ENCODE measurements at places on chromosomes 5 and 9.

- no peak for DNase-seq
Measured at GRCh38 chr9:18748251-18748701, 274.3 kb downstream of the ADAMTSL1 start.

GRCh38 chr5:177303925-177304391 lies 359 bp downstream of the PRELID1 start:
- DNase-seq = peak; percentile 29

DNA sequence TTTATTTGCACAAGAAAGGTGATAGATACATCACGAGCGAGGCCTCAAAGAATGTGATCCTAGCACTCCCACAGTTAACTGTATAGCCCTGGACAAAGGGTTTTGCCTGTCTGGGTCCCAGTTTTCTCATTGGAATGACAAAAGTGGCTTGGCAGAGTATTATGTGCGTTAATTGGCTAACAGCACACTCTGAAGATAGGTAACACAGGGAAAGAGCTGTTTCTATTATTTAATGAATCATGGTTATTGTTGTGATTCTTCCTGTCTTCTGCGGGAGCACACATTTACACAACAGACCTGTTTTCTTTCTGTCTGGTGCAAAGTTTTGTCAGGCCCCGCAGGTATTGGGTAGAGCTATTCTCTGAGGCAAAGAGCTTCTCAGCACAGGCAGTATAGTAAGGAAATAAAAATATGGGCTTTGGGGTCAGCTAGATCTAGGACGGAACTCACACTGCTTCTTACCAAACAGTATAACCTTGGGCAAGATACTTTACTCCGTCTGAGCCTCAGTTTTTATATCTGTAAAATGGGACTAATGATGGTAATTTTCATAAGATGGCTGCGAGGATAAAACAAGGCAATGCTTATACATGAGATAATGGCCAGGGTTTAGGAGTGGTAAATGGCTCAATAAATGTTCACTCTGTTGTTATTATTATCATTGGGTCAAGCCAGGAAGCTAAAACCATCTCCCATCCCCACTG lies 78.9 kb downstream of the PLAC8L1 start:
- no peak for DNase-seq

DNA sequence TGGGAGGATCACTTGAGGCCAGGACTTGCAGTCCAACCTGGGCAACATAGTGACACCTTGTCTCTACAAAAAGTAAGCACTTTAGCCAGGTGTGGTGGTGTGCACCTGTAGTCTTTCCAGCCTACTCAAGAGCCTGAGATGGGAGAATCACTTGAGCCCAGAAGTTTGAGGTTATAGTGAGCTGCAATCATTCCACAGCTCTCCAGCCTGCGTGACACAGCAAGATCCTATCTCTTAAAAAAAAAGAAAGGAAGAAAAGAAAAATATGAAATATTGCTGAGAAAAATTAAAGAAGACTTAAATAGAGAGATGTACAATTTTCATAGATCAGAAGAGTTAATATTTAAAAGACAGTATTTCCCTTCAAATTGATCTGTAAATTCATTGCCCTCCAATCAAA lies 76.4 kb downstream of the SMIM15 start:
- DNase-seq = no peak

DNA sequence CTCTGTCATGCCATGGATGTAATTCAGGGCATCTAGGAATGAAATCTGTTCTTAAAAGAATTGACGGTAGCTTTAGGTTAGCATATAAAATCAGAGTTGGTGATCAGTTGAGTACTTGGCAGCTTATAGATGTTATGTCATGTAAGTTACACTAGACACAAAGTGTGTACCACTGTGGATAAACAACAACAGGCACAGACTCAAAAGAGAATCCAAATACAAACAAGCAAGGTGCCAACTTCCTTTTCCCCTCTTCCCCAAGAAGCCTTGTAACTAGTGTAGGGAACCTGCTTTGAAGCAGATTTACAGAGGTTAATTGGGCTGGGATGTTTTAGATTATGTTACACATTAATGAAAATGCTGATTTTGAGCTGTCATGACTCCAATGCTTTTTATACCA lies 167.2 kb downstream of the PBX3 start:
- no peak for DNase-seq

- no peak for DNase-seq
Measured at GRCh38 chr9:34759432-34760134, 49.6 kb upstream of the CCL21 start.

- no peak for DNase-seq
Measured at GRCh38 chr5:2519153-2519552, 232.3 kb downstream of the IRX2 start.

DNA sequence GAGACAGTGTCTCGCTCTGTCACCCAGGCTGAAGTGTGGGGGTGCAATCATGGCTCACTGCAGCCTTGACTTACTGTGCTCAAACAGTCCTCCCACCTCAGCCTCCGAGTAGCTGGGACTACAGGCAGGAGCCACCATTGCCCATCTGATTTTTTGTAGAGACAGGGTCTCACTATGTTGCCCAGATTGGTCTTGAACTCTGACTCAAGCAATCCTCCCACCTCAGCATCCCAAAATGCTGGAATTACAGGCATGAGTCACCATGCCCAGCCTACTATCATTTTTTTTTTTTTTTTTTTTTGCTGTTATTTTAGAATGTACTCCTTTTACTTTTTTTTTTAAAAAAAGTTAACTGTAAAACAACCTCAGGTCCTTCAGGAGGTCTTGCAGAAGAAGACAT lies 449.0 kb downstream of the CCDC171 start:
- DNase-seq = peak; percentile 41

- DNase-seq = no peak
Measured at GRCh38 chr5:42547894-42548293, 124.7 kb downstream of the GHR start.

- DNase-seq = no peak
Measured at GRCh38 chr9:588981-589380, 252.5 kb upstream of the DMRT1 start.

- no peak for DNase-seq
Measured at GRCh38 chr9:110986529-110986928, 51.7 kb downstream of the LPAR1 start.

- DNase-seq = no peak
Measured at GRCh38 chr5:40507095-40507494, 172.6 kb upstream of the PTGER4 start.

DNA sequence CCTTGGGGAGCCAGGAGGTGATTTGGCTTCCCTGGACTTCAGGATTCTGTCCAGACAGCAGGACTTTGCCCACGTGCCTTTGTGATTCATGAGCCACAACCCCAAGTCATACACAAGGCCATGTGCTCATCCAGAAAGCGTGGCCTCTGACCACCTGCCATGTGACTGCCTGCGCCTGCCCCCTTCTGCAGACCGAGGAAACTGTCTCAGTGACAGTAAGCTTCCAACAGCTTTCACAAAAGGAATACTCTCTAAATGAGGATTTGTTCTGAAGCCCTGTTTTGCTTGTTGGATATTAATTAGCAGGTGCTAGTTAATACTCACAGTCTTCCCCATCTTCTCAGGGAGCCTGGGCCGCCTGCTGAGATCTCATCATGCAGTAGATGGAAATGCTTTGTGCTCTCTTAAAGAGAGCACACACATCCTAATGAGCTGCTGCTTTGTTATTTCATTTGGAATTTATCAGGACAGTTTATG lies 36.9 kb upstream of the ANGPTL2 start:
- peak; percentile 88 for DNase-seq

DNA sequence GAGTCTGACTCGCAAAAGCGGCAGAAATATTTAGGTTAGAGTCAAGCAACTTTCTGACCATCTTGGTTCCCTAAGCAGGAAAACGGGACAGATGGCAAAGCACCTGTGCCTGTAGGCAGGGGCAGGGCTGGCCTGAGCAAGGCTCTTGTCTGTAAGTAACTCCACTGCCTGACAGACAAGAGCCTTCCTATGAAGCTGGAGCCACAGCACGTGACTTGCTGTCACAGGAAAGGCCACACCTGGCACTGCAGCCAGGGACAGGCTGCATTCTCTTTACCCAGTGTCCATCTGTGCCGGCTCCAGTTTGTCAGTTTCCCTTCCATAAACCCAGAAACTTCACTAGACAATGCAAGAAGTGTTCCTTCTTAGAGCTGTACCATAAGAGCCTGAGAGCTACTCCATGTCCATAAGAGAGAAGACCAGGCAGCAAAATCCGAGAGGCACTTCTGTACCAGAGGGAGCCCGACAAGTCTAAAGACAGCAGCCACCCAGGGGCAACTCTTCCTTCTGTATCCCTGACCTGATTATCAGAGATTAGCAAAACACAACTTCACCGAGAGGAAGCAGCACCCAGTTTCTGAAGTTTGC lies 78.1 kb downstream of the GPR21 start:
- no peak for DNase-seq

DNA sequence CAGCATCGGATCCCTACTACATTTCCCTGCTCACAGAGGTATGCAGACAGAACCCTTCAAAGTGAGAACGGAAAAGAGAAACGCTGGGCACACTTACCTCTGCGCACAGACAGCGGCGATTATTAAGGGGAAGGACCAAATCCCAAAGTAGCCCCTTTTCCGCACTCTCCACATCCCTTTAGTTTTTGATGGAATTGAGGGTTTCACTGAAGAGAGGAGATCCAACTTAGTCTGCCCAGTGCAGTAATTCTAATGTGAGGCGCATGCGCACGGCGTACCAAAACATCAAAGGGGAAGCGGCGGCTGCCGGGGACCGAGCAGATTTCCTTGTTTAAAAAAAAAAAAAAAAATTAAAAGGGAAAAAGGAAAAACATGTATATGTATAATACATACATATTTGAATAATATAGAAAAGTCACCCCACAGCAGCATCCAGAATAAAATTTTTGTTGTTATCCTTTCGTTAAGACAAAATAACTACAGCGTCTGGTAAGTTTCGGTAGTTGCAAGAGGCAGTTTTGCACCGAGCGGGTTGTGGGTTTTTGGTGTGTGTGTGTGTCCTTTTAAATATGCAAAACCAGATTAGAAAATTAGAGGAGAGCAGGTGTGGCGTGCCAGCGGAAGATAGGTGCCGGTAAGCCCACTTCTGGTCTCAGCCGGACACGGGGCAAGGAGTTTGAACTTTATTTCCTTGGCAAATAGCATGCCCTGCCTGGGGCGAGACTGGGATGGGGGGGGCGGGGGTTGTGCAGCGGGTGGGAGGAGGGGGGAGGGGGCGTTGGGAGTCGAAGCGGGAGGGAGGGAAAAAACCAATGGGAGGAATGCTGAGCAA lies at the start of gene GABRB2:
GABRB2 (minus strand) TSS at position 256 of the 832 bp plus-strand sequence; CDS start at position 174, 82 bp downstream.
- DNase-seq = peak; percentile 4

GRCh38 chr9:133739408-133740280 lies 1.5 kb upstream of the SARDH start:
- DNase-seq = no peak

- no peak for DNase-seq
Measured at GRCh38 chr5:181283347-181283746, 22.4 kb upstream of the TRIM52 start.

DNA sequence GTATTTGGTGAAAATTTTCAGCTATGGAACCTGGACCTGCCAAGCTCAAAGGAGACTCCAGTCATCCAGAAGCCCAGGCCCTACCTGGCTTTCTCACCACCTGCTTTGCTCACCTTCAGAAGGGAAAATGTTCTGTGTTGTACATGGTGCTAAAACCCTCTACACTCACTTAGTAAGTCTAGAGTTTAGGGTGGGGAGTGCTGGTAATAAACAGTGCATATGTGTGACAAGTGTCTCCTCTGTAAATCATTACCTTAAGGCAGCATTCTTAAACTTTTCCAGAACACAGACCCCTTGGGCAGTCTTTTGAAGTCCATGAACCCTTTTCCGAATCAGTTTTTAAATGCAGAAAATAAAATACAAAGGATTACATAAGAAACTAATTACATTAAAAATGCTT lies 248.8 kb upstream of the PIK3R1 start:
- DNase-seq = no peak

- no peak for DNase-seq
Measured at GRCh38 chr9:108852079-108852478, 3.7 kb downstream of the ACTL7B start.

DNA sequence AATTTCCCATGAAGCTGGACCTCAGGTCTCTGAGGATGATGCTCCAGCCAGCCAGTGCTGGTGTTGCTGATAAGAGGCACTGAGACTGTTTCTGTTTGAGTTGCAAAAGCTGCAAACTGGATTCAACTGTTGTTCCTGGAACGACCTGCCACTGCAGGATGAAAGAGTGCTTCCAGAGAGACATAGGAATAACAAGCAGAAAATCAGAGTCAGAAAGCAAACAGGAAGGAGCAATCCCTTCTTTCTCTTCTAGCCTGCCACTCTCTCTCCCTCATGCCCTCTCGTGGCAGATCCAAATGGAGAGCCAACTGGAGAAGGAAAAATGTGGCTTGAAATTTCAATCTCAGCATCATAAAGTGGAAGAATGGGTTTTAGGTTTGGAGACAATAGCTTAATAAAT lies 110.4 kb downstream of the STARD4 start:
- DNase-seq = no peak

- no peak for DNase-seq
Measured at GRCh38 chr5:67886761-67887160, 328.8 kb upstream of the PIK3R1 start.

DNA sequence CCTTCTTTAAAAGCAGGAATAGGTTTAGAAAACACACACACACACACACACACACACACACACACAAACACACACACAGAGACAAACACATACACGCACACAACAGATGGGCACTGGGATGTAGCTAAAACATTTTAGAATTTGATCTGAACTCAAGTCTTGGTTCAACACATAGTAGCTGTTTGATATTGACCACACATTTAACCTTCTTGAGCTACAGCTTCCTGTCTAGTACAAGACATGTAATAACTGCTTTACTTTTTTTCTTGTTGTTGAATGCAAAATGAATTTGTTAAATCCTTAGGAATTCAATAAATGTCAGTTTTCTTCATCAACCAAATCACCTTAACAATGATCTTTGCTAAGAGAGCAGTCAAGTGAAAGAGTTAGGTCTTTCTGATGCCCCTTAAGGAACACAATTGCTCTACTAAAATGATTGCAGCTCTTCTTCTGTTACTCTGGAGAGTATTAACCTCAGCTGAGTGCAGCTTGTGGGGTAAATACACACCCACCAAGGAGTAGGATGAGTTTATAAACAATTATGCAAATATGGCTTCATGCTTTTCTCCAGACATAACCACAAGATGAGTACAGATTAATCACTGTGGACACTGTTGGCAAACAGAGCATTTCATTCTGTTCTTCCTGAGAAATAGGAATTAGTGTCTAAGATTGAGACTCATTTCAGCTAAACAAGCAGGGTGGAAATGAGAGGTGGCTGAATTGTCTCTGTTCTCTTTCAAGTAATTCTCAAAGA lies 302.9 kb upstream of the PAPPA start:
- DNase-seq = peak; percentile 62

- peak; percentile 99 for DNase-seq
Measured at GRCh38 chr5:132086277-132086794, 12.7 kb downstream of the CSF2 start.

All from EL (cell line).